HT1080 (cell line): ENCODE measurements at places on chromosomes 4 and X. TPM values are rescaled to one million over a fixed set of nuclear protein-coding genes. Genes with fewer than 3 reads are reported as not detected.

- DNase-seq, result peak; percentile 36
These were observed 112.0 kb downstream of the HHIP start for GRCh38 chr4:144757969-144758368.

C1QTNF7 gene
- total RNA-seq, result not detected in 2 replicates

DNA sequence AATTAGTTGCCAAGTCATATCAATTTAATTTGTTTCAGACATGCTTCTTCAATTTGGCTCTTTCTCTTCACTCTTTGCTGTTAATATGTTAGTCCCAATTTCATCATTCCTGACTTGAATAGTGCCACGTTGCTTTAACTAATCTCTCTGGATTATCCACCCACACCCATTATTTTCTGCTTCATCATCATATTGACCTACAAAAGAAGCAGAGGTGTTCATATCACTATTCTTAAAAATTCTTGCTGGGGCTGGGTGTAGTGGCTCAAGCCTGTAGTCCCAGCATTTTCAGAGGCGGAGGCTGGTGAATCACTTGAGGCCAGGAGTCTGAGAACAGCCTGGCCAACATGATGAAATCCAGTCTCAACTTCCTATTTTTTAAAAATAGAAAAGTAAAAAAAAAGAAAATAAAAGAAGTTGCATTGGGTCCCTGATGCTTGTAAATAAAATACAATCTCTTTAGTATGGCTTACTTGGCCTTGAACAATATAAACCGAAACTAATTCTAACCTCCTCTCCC, 65.7 kb upstream of the KCNIP4 start:
- DNase-seq, result peak; percentile 25

GRCh38 chr4:140297221-140297570, 76.2 kb upstream of the SCOC start:
- DNase-seq, result peak; percentile 65

GRCh38 chr4:76210452-76210851, 3.2 kb downstream of the SCARB2 start:
- DNase-seq, result no peak
